ENCODE measurements at places on chromosomes 3 and 15.
A peak's percentile ranks its signal among the peaks of the same experiment; 100 is the strongest.

- DNase-seq: no peak
Observed at GRCh38 chr3:196225763-196226364, 9.5 kb downstream of the SLC51A start.

DNA sequence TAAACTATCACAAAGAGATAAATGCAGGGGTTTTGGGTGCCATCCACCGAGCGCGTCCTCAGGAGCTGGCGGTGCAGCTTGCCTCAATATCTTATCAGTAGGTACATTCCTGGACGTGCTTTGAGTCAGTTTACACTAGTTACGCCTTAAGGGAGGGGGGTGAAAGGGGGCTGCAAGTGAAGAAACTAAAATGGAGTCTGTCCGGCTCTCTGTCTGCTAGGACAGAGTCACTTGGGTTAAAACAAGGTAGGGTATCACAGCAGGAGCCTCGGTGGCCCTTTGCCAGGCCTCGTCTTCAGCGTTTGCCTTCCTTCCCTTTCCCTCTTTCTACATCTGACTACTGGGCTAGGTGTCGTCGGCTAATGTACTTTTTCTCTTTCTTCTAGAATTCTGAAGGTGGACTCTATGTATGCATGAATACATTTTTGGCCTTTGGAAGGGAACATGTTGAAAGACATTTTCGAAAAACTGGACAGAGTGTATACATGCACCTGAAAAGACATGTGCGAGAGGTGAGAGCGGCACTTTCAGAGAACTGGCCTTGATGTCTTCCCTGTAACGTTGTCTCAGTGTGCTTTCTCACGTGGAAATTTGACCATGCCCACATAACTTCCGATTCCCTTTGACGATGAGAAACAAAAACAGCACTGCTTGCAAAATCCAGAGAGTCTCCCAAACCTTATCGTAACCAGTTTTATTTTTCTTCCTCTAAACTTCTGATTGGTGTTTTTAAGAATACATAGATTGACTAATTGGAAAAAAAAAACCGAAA is 28.8 kb downstream of the USP13 start:
- no peak for DNase-seq

GRCh38 chr3:47854267-47854666 is 51.3 kb downstream of the DHX30 start:
- DNase-seq: no peak

GRCh38 chr15:90001062-90001682 is at the start of gene ZNF710:
Gene ZNF710, plus strand, starts transcription at chr15:90001324. Its CDS starts 65,814 bp downstream, at chr15:90067138.
- peak; percentile 91 for DNase-seq

DNA sequence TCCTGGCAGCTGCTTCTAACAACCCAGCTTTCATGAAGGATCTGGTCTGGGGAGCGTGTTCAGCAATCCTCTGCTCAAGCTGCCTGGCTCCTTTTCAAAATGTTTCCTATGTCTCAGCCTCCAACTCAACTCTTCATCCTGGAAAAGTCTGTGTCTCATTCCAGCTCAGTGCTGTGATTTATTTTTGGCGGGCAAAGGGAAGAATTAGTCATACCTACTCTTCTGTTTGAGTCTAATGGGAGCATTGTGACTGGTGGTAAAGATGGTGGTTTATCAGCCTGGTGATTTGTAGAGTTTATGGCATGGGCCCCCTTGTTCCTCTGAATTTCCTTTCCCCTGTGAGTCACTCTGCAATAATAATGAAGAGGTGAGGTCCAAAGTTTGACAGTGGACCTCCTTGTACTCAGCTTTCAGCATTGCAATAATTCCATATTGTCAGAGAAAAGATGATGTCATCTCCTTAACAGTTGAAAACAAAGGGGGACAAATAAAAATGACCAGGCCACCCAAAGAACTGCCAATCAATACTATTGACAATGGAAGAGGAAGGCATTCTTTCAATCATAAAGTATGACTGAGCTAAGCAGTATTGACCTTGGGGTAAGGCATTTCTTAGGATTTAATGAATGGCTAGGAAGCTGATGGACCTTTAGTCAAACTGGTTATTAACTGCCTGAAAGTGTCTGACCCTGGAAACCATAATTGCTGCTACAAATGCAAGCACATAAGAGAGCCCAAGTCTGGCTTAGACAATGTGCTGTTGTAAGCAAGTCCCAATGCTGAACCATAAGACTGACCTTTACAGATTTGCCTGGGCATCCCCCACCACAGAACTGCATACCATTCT is 204.7 kb upstream of the MCTP2 start:
- DNase-seq: no peak

DNA sequence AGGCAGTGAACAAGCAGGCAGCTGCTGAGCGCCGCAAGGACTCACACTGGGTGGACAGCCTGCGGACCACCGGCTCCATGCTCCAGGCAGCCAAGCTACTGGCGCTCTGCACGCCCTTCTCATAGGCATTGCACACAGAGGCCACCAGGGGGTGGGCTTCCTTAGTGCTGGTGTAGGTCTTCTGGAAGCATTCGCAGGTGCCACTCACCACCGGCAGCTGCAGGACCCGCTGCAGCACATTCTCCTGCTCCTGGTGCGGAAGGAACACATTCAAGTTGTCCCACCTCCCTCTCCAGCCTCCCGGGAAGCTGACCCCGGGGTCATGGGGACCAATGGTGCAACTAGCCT is 6.0 kb downstream of the PLIN1 start:
- DNase-seq: peak; percentile 64

GRCh38 chr15:77871852-77872371 is 205.6 kb downstream of the TBC1D2B start:
- DNase-seq: no peak

DNA sequence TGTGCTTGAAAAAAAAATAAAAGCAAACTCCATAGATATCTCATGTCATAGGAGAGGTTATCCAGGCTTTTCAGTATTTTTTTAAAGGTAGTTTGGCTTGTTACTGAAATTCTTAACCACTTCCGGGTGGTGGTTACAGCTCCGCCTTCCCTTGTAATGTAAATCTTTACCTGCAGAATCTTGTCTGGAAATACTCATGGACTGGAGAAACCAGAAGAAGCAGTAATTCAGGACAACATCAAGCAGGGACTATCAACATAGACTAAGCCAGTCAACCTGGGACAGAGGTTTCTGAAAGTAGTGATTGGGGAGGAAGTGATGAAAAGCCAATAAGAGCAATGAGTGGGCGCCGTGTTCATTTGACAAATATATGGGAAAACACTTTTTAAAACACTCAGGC is 78.9 kb upstream of the SKOR1 start:
- DNase-seq: peak; percentile 25

- no peak for DNase-seq
Observed at GRCh38 chr3:43243590-43244587, 42.5 kb upstream of the SNRK start.

Data from eye (tissue), 1 donor.